ENCODE measurements at places on chromosomes 4 and X.

DNA sequence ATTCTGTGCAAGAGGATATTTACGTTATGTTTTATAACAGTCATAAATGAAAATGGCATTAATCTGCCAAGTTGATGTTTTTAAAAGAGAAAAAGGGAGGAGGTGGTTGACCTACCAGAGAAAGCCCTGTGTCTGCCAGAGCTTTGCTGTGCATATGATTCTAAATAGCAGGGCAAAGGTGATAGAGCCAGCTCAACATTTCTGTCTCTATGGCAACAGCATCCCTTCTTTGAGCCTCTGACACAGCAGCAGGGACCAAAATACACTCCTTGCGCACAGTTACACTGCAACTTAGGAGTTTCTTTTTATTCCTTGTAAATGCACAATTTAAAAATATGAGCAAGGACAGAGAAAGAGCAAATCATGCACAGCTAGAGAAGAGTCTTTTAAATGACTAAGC is 133.3 kb upstream of the RAI2 start:
- no peak for DNase-seq

DNA sequence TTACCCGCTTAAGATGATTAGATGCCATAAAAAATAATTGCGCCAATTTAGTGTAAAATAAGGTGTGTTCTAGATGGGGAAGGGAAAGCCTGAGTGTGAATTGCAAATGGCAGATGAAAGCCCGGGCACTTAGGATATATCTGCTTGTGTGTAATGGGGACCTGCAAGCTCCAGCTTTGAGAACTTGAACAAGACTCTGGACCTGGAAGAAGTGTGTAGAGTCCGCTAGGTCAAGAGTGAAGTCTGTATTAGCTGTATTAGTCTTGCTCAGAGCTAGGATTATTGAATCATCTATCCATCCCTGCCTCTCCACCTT is 4.2 kb downstream of the NEUROG2 start:
- DNase-seq, result no peak

- DNase-seq, result no peak
These were observed 4.7 kb upstream of the PDLIM3 start for GRCh38 chr4:185540040-185540439.

DNA sequence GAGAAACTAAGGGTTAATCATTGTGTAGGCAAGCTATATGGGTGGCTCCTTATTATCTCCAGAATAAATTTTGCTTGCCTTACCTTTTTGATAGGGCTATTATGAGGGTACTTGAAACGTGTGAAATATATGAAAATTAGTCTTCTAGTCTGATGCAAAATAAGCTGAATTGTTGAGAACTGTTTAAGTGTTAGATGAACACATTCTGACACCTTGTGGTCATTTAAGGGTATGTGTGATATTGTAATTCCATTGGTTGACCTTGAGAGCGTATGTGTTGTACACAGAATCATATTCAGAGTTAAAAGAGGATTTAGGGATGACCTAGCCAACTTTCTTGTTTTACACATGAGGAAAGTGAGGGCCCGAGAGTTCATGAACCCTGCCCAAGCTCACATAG is 44.6 kb upstream of the LINC00632 start:
- no peak for DNase-seq

DNA sequence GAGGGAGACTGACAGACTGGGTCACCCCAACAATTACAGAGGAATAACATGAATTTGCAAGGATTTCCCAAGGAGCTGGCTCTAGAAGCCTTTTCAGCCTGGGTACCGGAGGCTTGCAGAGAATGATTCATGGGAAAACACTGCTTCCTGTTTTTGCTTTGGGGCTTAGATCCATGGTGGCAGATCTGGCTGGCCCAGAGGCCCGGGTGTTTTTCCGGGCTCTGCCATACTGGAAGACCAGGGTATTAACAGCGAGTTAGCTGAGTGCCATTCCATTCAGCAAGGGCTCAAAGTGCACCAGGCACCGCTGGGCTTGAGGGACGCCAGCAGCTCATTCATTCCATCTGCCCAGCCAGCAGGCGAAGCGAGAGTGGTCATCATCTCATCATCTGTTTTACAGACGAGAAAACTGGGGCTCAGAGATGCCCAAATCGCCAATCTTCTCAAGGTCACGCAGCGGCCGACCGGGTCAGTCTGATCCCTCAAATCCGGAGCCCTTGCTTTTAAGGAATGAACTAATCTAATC is 1.3 kb downstream of the WDR1 start:
- DNase-seq, result peak; percentile 38

- DNase-seq, result no peak
These were observed 74.0 kb upstream of the CENPE start for GRCh38 chr4:103272174-103272573.

GRCh38 chr4:12116009-12116552 is 687.4 kb upstream of the HS3ST1 start:
- no peak for DNase-seq

DNA sequence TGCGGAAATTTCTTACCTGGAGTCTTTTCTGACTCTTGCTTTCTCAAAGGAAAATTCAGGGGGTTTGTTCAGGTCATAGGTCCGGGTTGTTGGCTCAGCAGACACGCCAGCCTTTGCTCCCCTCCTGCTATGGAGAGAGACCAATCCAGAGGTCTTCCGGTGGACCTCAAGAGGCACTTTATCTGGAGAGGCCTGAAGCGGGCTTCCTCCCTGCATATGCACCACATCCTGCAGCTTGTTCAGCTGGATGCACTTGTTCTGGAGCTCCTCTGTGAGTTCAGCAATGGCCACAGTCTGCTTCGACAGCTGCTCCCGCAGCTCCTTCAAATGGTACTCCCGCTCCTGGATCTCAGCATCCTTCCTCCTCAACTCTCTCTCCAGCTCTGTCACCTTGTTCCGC is 10.5 kb downstream of the PRKG2 start:
- DNase-seq, result no peak

DNA sequence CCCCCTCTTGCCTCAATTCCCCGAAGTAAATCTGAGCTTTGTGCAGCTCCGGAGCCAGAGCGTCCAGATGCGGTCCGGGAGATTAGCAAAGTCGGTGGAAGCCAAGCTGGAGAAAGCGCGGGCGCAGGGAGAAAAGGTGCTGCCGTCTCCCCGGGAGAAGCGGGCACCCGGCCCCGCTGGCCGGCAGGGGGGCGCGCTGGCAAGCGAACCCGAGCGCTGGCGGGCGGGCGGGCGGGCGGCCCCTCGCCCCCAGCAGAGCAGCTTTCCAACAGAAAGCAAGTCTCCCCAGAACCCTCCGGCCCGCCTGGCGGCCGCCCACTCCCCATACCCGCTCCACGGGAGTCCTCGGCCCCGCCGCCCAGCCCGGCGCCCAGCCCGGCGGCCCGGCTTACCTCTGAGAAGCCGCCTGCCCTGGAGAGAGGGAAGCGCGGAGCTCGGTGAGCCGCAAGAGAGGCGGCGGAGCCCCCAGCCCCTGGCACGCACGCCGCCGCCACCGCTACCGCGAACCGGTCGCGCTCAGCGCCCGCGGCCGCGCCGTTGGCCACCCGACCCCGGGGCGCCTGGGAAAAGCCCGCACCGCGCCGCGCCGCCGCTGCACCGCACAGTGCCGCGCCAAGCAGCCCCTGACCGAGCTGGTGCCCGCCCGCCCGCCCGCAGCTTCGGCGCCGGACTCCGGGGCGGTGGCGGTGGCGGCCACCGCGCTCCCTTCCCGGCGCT is 529 bp upstream of the CITED1 start:
- no peak for DNase-seq

DNA sequence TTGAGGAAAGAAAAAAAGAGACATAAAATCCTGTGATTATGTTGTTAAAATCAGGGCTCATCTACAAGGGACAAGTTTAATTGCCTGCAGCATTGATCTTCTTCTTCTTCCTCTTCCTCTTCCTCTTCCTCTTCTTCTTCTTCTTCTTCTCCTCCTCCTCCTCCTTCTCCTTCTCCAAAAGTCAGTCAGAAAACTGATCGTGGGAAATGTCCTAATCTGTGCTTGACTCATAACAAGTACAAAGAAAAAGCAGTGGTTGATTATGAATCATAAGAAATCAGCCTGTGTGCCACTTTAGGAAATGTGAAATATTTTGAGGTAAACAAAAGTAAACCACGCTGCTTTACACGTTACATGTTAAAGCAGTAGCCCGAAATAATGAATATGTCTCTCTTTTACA is 2.7 kb upstream of the ATP10D start:
- no peak for DNase-seq

DNA sequence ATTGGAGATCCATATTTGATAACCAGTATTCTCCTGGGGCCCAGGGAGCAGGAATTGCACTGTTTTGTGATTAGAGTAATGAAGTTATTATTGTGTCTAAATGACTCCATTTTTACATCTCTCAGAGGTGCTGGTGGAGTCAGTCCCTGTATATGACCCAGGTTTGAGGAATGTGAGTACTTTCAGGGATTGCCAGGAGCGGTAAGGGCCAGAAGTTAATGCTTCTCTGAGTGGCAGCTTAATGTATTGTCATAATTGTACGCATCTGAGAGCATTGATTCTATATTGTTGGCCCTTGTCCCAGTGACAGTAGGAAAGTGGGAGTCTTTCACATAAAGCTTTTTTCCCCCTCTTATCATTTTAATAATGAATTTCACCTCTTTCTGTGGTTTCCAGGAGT is 146.2 kb downstream of the GATB start:
- no peak for DNase-seq

DNA sequence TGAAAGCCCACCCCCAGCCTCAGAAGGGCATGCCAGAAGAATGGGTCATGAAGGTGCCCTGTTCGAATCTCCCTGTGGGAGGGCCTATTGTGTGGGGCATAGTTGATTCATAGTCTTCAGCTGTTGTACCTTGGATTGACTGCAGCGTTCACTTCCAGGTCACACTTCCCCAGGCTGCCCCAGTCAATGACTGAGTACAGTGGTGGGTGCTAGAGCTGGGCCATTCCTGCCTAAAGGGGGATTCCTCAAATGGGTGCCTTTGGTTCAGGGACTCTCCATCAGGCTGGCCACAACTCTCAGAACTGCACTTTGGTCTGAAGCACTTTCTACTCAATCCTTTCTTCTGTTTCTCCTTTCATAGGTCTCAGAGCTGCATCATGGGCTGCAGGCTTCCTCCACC is 35.0 kb upstream of the RASGEF1B start:
- no peak for DNase-seq

Measured in ovary (tissue), 10 donors.